ENCODE measurements at places on chromosomes 11 and 22.

GRCh38 chr11:102111787-102112508 is 1.7 kb downstream of the YAP1 start:
- no peak for DNase-seq

- no peak for DNase-seq
Measured at GRCh38 chr22:24421428-24421931, 5.9 kb upstream of the ADORA2A start.

- no peak for DNase-seq
Measured at GRCh38 chr11:110973401-110973980, 261.3 kb upstream of the ARHGAP20 start.

GRCh38 chr11:122004446-122004845 is 111.6 kb downstream of the BLID start:
- no peak for DNase-seq

DNA sequence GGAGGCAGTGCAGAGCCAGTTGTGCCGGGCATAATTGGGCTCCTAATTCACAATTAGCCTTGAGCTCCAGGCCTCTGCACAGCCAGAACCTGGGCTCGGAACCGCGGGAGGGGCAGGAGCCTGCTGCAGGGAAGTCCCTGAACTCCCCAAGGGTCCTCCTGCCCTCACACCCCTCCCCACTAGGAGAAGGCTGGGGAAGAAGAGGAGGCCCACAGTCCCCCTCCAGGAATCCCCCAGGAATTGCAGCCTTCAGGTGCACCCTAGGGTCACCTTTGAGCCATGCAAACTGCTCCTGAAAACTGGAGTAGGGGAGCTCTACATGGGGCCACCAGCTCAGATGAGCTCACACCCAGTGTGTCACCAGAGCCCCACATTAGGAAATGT is 93.8 kb upstream of the LMO1 start:
- no peak for DNase-seq

- DNase-seq, result no peak
Measured at GRCh38 chr11:94721565-94722292, 46.4 kb upstream of the AMOTL1 start.

DNA sequence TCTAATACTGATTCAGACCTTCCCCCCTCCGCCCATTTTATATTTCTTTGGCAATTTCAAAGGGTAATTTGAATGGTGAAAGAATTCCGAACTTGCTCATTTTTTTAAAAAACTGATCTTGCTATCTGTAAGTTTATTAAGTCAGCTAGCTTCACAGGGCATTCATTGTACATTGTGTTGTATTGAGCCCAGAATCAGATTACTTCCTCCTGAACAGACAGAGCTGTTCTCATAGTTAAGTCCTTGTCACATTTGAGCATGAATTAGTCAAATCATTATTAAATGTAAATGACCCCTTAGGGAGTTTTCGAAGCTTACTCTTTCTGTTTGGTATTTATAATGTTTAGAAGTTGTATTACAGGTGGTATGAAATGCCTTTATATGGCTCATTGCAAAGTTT is 34.4 kb downstream of the CYP2R1 start:
- DNase-seq, result no peak

DNA sequence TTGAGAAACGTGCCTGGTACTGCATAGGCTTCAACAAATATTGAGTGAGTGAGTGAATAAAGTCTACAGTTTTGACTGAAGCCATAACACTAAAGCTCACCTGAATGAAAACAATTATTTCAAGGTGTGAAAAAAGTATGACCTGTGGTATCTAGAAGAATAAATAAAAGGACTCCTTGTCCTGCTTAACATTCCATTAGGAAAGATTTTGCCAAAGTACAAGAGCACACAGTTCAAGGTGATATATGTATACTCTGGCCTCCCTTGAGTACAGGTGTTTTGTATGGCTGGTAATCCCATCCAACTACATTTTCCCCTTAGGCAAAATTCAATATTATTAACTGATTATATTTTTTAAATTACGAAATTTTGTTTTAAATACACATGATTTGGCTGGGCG is 1.8 kb upstream of the CREBZF start:
- no peak for DNase-seq

Measured in left forelimb (tissue), 1 donor.